ENCODE measurements at places on chromosomes 4 and X. TPM values are rescaled to one million over a fixed set of nuclear protein-coding genes. Genes with fewer than 3 reads are reported as not detected.

ADRA2C gene
- total RNA-seq, result 3.0 TPM

HERC3 gene
- total RNA-seq, result 7.1 TPM

CLGN gene
- 10.8 TPM for total RNA-seq

PWWP3B gene
- 1.4 TPM for total RNA-seq

ZNF185 gene
- total RNA-seq, result 10.1 TPM

PCYT1B gene
- 29.2 TPM for total RNA-seq

RXFP1 gene
- total RNA-seq, result not detected

SSX4B gene
- total RNA-seq, result not detected

TAF7L gene
- 0.13 TPM for total RNA-seq

MMRN1 gene
- 1.7 TPM for total RNA-seq

GC gene
- 168 TPM for total RNA-seq

- no peak for DNase-seq
Observed at GRCh38 chr4:71538528-71538927, 199.7 kb downstream of the SLC4A4 start.

- peak; percentile 20 for DNase-seq
Observed at GRCh38 chr4:169485791-169486742, 126.3 kb downstream of the NEK1 start.

- no peak for DNase-seq
Observed at GRCh38 chr4:159422019-159422418, 319.1 kb downstream of the RAPGEF2 start.

DNA sequence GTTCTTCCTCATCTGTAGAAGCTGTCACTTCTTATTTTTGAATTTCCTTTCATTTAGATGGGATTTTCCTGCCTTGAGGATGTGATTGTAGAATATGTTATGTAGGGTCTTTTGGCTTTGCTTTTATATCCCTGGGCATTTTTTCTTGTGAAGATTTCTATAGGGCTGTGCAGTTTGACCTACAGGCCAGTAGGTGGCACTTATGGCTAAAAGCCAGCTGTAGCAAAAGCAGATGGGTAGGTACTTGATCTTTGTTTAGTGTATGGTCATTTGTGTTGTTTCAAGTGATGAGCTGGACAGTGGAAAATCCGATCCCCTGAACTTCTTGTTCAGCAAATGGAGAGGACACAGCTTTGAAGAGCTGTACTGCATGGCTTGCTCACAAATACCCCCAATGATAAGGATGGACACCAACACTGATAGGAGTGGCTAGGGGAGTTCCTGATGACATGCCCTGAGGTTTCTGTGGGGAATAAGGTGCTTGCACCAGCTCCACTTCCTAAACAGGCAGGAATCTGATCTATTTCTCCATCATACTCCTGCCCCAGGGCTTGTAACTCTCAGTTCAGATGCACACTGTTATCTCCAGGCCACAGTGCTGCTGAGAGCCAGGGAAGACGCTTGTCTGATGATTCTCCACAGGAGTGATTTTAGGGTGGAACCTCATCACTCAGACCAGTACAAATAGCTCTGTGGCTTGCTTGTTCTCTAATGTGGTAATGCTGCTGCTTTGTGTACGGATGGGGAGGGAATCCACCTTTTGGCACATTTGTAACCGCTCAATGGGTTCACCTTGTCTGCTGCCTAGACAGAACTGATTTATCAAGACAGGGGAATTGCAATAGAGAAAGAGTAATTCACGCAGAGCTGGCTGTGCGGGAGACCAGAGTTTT is 417.1 kb upstream of the MAGEB16 start:
- DNase-seq, result no peak

- DNase-seq, result no peak
Observed at GRCh38 chr4:40548256-40548655, 81.4 kb downstream of the RBM47 start.

- no peak for DNase-seq
Observed at GRCh38 chr4:144572660-144573059, 73.3 kb upstream of the HHIP start.

DNA sequence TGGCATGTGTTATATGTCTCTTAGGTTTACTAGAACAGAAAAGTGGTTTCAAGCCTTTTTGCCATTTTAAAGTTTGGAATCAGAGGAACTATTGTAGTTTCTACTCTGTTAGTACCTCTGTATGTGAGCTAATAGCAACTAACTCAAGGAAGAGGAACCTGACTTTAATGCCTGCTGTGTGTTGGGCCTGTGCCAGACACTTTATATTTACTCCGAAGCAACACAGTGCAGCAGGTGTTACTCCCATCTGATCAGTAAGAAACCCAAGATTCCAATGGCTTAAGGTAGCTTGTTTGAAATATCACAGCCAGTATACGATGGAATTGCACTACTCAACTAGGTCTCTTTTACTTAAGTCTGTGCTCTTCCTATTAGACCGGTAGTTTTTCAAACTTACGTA is 79.2 kb downstream of the USP9X start:
- DNase-seq, result no peak

DNA sequence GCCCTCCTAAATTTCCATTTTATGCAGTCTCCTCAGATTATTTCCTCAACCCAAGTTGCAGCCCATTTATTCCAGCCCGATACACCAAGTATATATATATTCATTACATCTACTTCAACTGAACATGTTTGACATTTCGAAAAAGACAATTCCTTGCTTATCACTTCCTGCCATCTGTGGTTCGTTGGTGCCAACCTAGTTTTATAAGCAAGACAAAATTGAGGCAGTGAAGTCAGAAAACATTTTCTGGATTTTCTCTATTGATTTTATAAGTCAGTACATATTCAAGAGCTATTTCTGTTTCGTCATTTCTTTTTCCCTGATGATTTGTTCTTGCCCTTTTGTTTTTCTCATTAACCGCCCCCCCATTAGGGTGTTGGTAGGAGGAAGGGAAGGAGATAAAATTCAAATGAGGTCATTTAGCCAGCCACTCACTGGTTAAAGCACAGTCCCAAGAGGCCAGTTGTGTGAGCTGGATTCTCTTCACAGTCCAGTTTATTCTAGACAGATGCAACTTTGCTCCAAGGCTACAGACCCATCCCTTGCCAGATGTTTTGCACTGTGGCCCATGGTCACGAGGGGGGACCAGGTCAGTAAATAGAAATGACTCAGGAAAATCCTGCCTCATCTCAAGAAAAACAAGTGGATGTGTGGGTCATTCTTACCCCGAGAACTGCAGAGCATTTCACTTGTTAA is 20.3 kb upstream of the VEGFD start:
- no peak for DNase-seq

DNA sequence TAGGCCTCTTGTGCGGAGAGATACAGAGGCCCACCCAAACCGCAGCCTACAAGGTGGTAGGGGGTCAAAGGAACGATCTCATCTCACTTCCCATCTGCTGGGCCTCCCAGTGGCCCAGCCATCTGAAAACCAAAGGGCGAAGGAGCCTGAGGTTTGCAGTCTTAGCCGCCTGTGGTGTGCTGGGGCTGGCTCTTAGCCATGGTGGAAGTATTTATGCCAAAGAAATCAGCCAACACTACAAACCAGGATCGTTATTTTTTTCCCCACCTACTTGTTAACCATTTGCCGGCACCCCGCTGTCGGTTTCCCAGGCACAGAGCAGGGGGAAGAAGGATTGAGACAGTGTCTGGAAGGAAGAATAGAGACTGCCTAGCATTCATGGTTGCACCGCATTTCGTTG is 30.9 kb upstream of the CDKL5 start:
- DNase-seq, result no peak

DNA sequence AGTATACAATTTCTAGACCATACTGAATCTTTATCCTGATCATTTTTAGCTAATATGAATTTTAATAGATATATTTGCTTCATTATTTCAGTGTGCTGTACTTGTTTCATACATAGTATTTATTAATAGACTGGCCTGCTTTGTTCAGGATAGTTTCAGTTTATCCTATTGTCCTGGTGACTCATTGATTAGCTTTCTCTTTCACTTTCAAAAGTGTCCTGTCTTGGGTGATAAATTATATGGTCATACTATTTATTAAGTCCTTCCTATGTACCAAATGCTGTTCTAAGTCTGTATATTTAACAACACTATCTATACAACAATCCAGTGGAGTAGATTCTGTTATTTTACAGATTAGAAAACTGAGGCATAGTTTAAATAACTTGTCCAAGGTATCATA is 153.8 kb upstream of the RAPGEF2 start:
- no peak for DNase-seq

- DNase-seq, result peak; percentile 18
Observed at GRCh38 chr4:167897116-167897515, 195.2 kb upstream of the ANXA10 start.

All from progenitor cell of endocrine pancreas (in vitro differentiated cells).